ENCODE measurements at places on chromosomes 7 and 10.

DNA sequence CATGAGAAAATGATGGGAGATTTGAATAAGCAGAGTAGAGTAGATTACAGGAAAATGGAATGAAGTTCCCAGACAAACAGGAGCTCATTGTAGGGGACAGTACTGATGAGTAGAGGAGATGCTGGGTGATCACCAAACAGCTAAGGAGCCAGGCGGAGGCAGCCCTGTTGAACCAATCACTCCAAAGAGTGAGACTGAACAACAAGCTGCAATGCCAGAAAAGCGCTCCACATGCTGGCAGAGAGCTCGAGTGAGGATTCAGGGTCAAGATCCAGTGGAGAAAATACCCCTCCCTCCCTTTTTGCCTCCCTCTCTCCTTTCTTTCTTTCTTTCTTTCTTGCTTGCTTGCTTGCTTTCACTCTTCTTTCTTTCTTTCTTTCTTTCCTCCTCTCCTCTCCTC, 133.3 kb downstream of the PFKFB3 start:
- no peak for DNase-seq

GRCh38 chr10:117217196-117217761, 20.0 kb downstream of the KCNK18 start:
- no peak for DNase-seq

GRCh38 chr10:124686707-124687376, 57.3 kb downstream of the FAM53B start:
- DNase-seq: no peak

DNA sequence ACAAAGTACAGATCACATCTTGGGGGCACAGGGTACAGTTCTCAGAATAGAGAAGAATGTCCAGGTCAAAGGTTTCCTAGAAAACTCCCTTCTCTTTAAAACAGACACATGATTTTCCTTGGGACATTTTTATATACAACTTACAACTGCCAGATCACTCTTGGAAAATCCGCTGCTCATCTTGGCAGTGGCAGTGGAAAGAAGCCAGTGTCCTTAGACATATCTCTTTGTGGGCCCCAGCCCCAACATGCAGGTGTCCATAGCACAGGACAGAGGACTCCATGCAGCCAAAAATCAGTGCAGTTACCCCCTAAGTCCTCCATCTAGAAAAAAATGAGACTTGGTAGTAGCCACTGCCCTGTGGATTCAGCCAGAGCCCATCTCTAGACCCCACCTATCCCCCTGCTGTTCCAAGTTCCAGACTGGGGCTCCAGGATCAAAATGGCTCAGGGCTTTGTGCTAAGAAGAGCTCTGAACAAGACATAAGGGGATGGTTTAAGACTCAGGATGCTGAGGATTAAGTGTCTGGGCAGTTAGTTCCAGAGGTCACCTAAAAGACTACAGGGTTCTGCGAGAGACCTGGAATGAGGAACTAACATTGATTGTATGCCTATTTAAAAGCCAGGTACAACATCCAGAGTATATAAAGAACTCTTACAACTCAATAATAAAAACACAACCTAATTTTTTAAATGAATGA, 34.4 kb downstream of the HIPK2 start:
- no peak for DNase-seq

GRCh38 chr10:115052226-115052625, 40.9 kb upstream of the ATRNL1 start:
- no peak for DNase-seq

DNA sequence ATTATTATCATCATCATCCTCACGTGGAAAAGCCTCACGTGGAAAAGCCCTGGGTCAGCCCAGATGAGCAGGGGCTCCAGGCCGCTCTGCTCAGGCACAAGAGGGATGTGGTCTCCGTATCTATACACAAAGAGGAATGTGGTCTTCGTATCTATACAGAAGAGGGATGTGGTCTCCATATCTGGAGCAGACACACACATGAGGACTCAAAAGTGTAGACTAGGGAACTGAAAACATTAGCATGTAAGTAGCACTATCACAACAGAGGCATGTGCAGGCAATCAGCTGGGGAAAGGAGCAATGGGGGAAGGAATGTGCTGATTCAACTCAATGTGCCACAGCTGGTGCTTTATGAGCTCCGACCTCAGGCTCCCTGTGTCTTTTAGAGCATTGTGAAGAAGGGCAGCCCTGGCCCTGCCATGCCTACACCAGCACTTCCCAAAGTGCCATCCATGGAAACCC, 86.5 kb downstream of the PLXNA4 start:
- no peak for DNase-seq

GRCh38 chr7:80508440-80508839, 3.4 kb downstream of the GNAT3 start:
- DNase-seq: no peak

GRCh38 chr7:117616694-117617093, 136.9 kb downstream of the CFTR start:
- DNase-seq: no peak

- DNase-seq: no peak
Observed at GRCh38 chr7:138025215-138026186, 23.6 kb upstream of the CREB3L2 start.

DNA sequence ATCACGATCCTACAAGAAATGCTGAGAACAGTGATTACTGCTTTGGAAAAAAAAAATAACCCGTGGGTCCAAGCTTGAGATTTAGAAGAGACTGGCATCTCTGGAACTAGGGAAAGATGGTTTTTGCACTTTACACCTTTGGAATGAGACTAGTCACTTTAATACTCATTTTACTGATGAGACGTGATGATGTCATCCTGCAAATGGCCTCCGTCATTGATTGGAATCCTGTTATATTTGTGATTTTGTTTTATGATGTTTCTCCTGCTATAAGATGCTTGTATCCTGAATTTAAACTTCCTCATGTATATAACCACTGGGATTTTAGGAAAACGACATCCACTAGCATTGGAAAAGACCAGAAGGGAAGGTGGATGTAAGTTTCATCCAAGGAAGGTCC, 361.3 kb upstream of the AOAH start:
- no peak for DNase-seq

DNA sequence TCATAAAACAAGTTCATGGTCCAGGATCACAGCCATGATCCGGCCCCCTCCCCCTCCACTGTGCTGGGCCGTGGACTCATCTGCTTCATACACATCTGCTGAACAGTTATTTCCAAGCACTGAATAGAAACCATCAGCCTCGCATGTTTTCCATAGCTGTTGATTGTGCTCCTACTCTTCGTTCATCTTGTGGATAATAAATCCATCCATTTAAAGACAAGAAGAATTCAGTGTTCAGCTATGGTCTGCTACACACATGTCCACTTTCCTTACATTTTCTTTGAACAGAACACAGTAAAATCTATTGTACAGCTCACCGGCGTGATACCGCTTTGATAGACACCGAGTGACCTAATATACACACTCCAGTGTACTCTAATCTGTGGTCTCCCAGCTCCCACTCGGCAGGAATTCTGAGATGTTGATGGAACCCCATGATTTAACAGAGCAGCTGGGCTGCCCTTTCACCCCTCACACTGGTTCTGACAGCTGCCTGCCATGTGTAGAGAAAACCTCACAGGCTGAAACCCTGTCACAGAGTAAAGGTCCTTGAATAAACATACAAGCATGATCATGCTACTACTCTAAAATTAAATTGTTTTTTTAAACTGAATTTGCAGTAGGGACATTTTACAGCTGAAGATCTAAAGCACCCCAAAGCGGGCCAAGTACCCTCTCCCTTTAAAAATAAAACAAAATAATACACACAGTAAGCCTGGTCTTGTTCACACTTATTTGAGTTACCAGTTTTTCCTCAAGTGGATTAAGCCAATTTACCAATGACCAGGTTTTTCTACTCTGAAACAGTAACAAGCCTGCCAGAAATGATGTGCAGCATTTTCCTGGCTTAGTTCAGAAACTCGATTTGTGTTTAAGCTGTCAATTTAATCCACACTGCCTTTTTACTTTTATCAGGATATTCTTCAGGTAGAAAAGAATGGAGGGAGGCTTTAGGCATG, 95.1 kb upstream of the FZD1 start:
- no peak for DNase-seq

GRCh38 chr10:71463111-71463510, 66.4 kb downstream of the CDH23 start:
- no peak for DNase-seq

GRCh38 chr10:8102708-8103401, 48.4 kb downstream of the GATA3 start:
- DNase-seq: no peak

GRCh38 chr7:15581352-15581951, 19.6 kb upstream of the AGMO start:
- DNase-seq: no peak

DNA sequence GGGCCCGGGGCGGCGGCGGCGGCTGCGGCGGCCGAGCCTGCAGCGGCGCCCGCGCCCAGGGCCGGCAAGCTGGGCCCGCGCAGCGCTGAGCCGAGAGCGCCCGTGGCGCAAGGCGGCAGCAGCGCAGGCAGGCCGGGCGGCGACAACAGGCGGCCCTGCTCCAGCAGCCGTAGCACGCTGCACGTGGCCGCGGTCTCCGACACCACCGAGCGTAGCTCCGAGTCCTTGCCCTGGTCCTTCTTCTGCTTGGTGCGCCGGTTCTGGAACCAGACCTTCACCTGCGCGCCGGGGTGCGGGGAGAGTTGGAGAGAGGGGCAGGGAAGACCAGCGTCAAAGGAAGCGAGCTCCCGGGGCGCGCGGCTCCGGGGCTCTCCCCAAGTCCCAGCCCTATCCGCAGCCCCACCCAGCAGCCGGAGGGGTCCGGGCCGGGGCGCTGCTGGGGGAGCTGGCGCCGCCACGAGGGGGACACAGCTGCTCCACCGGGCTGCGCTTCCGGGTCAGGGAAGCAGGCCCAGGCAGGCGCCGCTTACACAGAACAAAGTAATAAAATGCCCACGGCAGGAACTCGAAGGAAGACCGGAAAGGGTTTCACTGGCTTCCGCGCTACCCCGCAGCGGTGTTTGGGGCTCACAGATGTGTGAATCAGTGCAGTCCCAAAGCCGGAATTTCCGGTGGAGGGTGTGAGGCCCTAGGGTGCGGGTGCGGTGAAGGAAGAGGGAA, 3.6 kb downstream of the VAX1 start:
- no peak for DNase-seq

DNA sequence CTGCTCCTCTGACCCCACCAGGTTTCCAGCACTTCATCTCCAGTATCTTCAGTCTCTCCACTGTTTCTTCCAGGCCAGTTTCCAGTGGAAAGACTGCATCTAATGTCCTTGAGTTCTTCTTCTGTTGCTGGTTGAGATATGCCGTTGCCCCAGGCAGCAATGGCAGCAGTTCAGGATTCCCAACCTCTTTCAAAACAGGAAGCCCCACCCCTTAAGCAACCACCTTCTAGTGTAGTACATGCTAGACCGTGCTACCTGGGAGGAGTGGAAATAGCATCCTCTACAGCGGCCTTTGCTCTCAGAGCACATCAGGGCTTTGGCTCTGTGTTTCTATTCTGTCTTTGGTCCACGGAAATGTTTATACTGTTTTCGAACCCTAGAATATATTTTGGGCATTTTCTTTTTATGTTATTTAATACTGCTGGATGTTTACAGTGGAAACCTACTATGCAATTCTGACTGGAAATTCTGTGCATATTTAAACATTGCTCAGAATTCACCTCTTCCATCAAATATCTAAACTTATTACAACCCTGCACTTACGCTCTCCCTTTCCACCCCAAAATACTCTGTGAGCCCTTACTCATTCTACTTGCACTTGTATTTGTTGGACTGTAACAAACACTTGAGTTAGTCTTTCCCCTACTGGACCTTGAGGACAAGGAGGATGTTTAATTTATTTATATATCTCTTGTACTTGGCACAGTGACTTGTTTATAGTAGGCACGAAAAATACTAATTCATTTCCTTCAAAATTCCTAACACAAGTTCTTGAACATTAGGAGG, 8.5 kb upstream of the BPGM start:
- no peak for DNase-seq

- no peak for DNase-seq
Observed at GRCh38 chr7:118420888-118421287, 196.4 kb downstream of the ANKRD7 start.

DNA sequence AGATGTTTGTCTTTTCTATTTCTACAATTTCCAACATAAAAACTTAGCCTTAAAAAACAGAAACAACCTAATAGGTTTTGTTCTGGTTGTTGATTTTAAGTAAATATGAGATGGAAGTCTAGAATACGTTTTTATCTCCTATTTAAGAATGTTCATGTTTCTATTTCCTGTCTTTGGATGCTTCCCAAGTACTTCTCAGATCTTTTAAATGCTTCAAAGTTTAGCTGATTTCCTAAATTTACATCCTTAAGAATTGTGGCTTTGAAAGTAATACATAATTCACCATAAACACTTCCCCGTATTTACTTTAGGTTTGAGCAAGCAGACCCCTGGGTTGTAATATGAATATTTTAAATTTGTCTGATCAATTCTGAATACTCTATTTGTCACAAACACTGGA, 70.5 kb downstream of the RAPGEF5 start:
- DNase-seq: no peak

All from stimulated activated CD4-positive, alpha-beta T cell treated with anti-CD3 and anti-CD28 coated beads, Interleukin-12 subunit alpha, Interleukin-12 subunit beta, amount 100 ng/mL, for 24 hours (primary cell).